HT-29 (cell line): ENCODE measurements at places on chromosomes 7 and 10. TPM values are rescaled to one million over a fixed set of nuclear protein-coding genes. Genes with fewer than 3 reads are reported as not detected.

The DOCK1 gene
- total RNA-seq = 28.4 and 32.6 TPM in 2 replicates

The H2BK1 gene
- not detected in 2 replicates for total RNA-seq

DNA sequence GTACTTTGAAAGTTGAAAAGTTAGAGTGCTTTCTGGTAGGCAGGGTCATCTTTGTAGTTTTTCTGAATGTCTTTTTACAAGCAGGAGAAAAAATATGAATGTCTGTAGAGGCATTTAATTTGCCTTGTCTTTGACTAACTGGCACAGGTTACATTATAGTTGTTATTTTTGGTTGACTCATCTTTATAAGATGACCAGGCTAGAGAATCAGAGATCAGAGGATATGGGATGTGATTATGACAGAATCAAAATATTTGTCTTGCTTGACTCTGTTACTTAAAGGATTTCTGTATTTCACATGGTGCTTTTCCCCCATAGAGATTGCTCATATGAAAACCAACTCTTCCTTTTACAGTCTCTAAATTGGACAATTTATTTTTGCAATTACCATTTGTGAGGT is 2.4 kb downstream of the ZMYND11 start:
- no peak for DNase-seq

The RARRES2 gene
- 10.5 and 12.6 TPM in 2 replicates for total RNA-seq

- DNase-seq = no peak
Observed at GRCh38 chr7:105853931-105854419, 22.4 kb downstream of the ATXN7L1 start.

The CAV2 gene
- total RNA-seq = 14.0 and 14.8 TPM in 2 replicates

The AMZ1 gene
- total RNA-seq = not detected in 2 replicates

DNA sequence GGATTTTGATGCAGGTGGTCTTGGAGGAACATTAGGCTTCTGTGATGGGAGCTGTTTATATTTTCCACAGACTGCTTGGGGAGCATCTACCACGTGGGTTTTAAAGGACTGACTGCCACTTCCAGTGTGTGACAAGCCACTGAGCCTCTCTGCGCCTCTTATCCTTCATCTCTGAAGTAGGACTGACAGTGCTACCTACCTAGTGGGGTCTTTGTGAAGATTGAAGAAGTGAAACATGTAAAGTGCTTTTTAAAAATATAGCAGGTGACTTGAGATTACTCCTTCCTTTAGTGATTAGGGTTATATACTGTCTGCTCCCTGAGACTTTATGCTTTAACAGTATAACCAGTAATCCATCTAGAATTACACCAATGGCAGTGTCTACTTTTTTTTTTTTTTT is 29.9 kb downstream of the NKX2-3 start:
- no peak for DNase-seq

The FEZF1 gene
- not detected in 2 replicates for total RNA-seq

The CALML3 gene
- total RNA-seq = not detected in 2 replicates

- peak; percentile 87 for DNase-seq
Observed at GRCh38 chr7:149005427-149006344, 22.6 kb downstream of the PDIA4 start.

DNA sequence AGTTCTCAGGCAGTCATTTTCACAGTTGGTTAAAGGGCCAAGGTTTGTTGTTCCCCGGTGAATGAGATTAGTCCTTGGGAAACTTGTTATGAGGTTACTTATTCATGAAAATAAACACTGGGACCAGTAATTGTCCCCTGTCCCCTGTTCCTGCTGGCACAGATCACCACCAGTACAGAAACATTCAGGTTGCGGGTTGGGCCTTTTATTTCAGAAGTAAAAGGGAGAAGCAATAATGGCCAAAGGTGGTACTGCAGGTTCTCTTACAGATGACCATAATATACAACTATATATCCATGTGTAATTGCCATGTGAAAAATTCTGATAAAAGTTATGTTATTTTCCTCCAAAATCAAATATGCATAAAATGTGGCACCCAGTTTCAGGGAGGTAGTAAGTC is 442.0 kb downstream of the SORCS1 start:
- peak; percentile 19 for DNase-seq

The SLC26A4 gene
- not detected in 2 replicates for total RNA-seq

The HABP2 gene
- total RNA-seq = not detected in 2 replicates

DNA sequence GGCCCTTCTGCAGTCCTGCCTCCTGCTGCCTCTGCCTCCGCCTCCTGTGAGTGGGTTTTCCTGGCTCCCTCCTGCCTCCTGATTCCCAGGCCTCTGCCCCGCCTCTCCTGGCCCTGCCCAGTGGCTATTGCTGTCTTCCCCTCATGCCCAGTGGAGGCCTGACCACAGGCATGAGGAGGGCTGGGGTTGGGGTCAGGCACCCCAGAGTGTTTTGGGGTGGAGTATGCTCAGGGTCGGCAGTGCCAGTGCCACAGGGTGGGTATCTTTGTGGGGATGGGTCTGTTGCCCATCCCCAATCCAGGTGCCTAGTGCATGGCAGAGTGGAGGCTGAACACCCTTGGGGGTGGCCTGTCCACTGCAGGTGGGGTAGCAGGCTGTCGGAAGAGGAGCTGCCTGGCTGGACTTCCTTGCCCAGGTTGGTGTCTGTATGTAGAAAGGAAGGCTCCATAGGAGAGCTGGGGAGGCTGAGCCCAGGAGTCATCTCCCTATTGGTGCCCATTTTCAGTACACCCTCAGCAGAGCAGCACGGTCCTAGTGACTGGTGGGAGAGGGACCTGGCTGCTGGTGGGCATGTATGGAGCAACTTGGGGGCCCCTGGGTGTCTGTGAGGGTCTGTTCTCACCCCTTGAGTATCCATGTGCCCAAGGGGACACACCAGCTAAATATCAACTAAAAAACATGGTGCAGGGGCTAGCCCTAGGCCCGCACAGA is 62.2 kb downstream of the ARHGAP22 start:
- no peak for DNase-seq

The CPVL gene
- 1.8 and 5.3 TPM in 2 replicates for total RNA-seq

The TBATA gene
- not detected in 2 replicates for total RNA-seq

GRCh38 chr7:88635149-88635548 is 124.4 kb upstream of the ZNF804B start:
- DNase-seq = no peak

DNA sequence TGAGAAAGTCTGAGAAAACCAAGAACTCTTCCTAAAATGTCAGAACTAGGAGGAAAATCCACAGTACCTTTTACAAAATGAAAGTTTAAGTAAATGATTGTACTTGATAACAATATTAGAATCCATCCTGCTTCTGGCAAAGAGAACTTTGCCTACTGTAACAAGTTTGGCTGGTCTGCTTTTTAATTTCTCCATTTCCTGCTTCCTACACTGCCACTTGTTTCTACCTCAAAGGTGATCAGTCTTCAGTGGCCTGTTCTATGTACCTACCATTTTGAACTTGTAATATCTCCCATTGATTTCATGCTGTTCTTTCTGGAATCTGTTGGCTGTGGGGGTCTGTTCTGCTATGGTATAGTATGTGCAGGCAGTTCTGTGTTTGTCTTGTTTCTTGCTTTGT is 32.9 kb upstream of the CAPZA2 start:
- DNase-seq = no peak
